Activated CD4-positive, CD25-positive, alpha-beta regulatory T cell treated with anti-CD3 and anti-CD28 coated beads, Interleukin-2, amount 50 U/mL, for 24 hours (primary cell): ENCODE measurements at places on chromosomes 3 and 15.

GRCh38 chr3:55611121-55611520 lies 124.0 kb upstream of the WNT5A start:
- ATAC-seq, result no peak

DNA sequence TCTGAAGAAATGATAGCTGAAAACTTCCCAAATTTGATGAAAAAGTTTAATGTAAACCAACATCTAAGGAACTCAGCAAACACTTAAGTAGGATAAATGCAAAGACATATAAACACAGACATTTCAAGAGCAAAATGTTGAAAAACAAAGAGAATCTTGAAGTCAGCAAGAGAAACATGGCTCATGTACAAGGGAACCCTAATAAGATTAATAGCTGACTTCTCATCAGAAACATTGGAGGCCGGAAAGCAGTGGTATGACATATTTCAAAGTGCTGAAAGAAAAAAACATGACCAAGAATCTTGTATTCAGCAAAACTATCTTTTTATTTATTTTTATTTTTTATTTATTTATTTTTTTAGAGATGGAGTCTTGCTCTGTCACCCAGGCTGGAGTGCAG lies 10.6 kb upstream of the PRKCI start:
- ATAC-seq, result no peak

GRCh38 chr3:42028474-42028873 lies 62.7 kb upstream of the TRAK1 start:
- no peak for ATAC-seq

DNA sequence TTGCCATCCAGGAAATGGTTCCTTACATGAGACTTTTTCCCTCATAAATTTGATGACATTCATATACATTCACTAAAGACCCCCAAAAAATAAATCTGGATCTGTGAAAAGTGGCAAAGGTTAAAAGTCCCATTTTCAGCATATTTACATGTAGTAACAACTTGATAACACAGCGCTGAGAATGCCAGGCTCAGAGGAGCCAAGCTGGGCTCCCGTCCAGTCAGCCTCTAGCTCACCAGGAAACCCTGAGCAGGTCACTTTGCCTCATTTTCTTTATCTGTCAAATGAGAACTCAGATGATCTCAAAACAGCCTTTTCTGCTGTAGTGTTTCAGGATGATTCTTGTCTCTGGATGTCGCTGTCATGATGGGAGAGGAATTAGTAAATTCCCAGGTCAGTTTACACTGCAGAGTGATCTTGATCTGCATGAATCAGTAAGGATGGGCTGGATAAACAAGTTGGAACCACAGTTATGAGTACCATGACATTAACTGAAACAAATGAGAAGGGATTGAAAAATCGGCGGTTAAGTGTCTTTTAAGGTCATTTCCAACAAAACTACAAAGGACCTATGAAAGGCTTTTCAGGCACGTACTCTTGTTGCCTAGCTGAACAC lies 82.8 kb downstream of the PPARG start:
- ATAC-seq, result no peak

- no peak for ATAC-seq
These were observed 156.3 kb downstream of the FRMD5 start for GRCh38 chr15:44038755-44039191.

- ATAC-seq, result no peak
These were observed 7.2 kb downstream of the PLXNB1 start for GRCh38 chr3:48422681-48423080.

GRCh38 chr3:149547954-149548668 lies 73.6 kb downstream of the TM4SF4 start:
- no peak for ATAC-seq

GRCh38 chr3:188491276-188491687 lies 337.3 kb downstream of the LPP start:
- ATAC-seq, result no peak

DNA sequence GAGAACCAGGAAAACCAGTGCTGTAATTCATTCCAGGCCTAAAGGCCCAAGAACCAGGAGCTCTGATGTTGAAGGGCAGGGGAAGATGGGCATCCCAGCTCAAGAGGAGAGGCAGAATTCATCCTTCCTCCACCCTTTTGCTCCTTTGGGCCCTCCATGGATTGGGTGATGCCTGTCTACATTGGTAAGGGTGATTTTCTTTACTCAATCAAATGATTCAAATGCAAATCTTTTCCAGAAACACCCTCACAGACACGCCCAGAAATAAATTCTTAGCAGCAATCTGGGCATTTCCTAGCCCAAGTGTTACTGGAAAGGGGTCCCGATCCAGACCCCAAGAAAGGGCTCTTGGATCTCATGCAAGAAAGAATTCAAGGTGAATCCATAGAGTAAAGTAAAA lies 17.6 kb upstream of the APOD start:
- ATAC-seq, result no peak

DNA sequence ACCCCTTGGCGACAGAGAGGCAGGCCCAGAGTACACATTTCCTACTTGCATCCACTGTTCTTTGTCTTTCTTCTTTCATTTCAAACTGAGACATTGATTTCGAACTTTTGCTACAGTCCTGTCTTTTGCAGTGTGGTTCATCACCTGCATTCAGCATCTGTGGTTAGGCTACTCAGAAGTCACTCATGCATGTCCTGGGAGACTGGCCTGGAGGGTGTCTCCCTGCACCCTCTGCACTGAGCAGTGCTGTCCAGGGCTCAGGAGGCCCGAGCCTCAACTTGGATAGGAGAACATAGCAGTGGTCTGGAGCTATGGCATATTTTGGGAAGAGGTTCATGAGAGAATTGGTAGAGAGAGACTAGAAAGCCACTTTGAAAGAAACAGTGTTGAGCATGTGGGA lies 240.2 kb upstream of the TPRG1 start:
- no peak for ATAC-seq

DNA sequence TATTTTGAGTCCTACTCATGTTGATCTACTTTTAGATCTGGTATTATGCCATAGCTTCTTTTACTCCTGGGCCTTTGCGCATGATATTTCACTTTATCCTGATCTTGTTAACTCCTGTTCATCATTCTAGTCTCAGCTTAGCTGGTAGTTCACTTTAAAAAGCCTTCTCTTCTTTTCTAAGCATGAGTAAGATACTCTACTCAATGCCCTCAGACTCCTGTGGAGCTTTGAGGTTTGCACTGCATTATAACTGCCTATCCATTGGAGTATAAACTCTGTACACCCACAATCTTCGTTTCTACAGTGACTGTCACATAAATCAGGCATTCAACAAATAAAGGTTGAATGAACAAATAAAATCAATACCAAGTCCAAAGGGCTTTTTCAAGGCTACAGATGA lies 357.9 kb upstream of the KCNH8 start:
- no peak for ATAC-seq

GRCh38 chr15:91342097-91342496 lies 242.0 kb downstream of the SV2B start:
- no peak for ATAC-seq

DNA sequence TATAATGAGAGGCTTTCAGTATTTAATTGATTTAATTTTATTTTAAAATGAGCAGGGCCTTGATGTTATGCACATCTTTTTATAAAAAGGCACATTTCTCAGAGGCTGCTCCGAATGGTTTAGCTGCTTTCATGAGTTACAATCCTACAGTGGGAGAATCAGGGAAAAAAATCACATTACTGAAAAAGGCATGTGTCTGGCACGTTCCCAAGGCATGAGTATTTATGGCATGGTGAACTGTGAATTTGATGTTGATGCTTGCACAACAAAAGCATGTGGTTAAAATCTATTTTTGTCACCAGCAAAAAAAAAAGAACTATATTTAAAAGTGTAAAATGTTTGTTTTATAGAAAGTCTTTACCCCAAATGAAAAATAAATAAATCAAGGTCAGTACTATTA lies 485.2 kb upstream of the ROBO2 start:
- ATAC-seq, result no peak

DNA sequence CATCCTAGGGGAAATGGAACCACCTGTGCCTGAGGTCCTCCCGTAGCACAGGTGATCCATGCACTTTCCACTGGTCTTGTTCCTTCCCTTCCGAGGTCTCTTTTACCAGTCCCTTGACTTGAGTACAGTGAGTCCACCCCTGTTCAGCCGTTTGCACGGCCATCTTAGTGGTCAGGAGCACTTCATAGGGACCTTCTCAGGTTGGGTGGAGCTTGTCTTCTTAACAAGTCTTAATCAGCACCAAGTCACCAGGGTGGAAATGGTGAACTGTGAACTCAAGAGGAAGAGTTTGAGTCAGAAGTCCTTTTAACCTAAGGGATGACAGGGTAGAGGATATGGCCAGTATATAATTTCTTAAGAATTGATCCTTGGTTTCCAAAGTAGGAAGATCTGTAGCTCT lies 21.4 kb downstream of the ARL8B start:
- no peak for ATAC-seq

DNA sequence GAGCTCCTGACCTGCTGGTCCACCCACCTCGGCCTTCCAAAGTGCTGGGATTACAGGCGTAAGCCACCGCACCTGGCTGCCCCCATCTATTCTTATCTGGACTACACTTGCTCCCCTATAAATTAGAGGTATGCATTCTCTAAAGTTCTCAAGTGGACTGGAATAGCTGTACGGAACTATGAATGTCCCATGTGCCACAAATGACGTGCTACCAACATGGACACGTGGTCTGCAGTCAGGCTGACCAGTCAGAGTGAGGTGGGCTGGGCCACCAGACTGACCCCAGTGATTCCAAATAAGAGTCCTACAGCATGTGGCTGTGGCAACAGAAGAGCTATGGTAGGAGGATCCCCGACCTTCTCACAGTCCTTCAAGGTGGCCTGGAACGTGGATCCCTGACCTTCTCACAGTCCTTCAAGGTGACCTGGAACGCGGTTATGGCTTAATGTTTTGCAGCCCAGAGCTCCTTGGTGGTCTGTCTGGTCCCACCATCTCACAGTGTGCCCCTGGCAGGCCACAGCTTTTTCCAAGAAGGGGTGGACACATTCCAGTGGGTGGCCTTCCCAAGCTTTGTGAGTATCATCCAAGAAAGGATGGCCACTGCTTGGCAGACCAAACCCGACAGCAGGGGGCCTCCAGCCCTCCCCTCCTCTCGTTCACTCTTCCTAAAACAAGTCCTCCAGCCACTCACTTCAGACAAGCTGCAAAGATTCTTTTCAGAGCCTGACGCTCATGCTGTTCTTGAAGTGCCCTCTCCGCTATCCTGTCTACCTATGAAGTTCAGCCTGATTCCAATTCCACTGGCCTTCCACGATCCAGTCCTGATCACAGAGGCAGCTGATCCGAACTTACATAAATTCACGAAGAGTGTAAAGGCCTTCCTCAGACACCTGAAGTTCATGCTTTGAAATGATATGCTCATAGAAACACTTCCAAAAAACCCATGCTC lies 4.4 kb downstream of the ADAMTS17 start:
- no peak for ATAC-seq

DNA sequence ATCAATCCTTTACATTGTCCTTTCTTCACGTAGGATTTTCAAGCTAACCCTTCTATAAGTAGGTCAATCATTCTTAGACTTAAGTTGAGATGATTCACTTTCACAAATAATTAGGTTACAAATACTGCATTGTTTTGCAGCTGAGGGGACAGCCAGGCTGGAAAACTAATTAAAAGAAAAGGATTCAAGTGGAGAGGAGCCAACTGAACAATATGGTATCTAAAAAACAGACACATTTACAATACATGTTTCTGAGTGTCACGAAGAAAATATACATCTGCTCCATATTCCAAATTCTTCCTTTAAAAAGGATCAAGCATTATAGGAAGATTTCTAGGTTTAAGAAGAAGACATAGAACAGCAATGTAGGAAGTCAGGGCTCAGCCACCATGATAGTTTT lies 70.2 kb downstream of the PEAK1 start:
- ATAC-seq, result no peak
